ENCODE measurements at places on chromosomes 13 and 19. TPM values are rescaled to one million over a fixed set of nuclear protein-coding genes. Genes with fewer than 3 reads are reported as not detected.

CYP2A7 gene
- not detected for total RNA-seq

GRCh38 chr13:33763021-33763420 lies 54.9 kb upstream of the RFC3 start:
- DNase-seq = no peak
- no peaks in the 10 kb centered on the region for H3K27me3 ChIP-seq
- H3K4me1 ChIP-seq = peaks cover 7% of the 10 kb centered on the region
- no peak overlapping the region for H3K27ac ChIP-seq

GRCh38 chr19:13206587-13206986 lies 56.4 kb downstream of the IER2 start:
- DNase-seq = no peak
- H3K36me3 ChIP-seq = no peaks in the 10 kb centered on the region
- H3K27me3 ChIP-seq = no peaks in the 10 kb centered on the region
- H3K4me3 ChIP-seq = no peak overlapping the region
- no peak overlapping the region for H3K27ac ChIP-seq

DNA sequence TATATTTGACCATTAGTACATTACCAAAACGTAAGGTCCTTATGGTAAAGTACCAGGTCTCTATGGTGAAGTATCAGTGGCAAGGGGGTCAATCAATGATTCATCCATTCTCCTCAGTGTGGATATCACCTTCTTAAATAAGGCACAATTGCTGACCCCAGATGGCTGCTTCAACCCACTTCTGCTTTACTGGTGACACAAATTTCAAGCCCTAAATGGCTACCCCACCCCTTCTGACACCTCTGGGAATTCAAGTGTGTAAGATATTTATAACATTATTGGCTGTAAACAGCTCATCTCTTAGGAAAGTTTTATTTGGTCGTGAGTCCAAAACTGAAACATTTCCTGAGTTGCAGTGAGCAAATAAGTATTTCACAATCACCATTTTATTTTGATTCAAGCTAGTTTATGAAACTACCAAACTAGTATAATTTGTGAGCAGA lies 7.9 kb upstream of the WBP4 start:
- peaks cover 67% of the 10 kb centered on the region for H3K4me1 ChIP-seq
- H3K27me3 ChIP-seq = no peaks in the 10 kb centered on the region
- H3K27ac ChIP-seq = peak overlapping the region; percentile 63
- H3K36me3 ChIP-seq = peaks cover 13% of the 10 kb centered on the region

- H3K27me3 ChIP-seq = no peaks in the 10 kb centered on the region
- no peak overlapping the region for H3K27ac ChIP-seq
- no peak overlapping the region for H3K4me3 ChIP-seq
- no peaks in the 10 kb centered on the region for H3K4me1 ChIP-seq
- no peaks in the 10 kb centered on the region for H3K36me3 ChIP-seq
- no peak for DNase-seq
Observed at GRCh38 chr19:56974556-56975207, 134.2 kb upstream of the PEG3 start.

DNA sequence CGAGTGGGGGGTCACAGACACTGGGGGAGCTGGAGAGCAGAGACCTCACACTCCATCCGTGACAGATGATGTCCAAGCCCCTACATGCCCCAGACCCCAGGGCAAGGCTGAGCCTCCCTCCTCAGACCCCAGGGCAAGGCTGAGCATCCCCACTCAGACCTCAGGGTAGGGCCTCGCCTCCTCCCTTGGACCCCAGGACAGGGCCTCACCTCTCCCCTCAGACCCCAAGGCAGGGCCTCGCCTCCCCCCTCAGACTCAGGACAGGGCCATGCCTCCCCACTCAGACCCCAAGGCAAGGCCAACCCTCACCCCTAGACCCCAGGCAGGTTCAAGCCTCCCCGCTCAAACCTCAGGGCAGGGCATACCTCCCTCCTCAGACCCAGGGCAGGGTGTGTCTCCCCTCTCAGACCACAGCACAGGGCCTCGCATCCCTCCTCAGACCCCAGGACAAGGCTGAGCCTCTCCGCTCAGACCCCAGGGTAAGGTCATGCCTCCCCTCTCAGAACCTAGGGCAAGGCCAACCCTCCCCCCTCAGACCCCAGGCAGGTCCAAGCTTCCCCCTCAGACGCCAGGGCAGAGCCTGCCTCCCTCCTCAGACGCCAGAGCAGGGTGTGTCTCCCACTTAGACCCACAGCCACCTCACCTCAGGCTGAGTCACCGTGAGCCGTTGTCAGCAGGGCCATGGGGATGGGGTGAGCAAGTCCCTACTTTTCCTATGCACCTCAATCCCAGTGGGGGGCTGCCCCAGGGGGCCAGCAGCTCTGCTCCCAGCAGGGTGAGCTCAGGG lies 1.7 kb upstream of the S1PR4 start:
- H3K27ac ChIP-seq = no peak overlapping the region
- H3K4me3 ChIP-seq = no peak overlapping the region
- peak; percentile 82 for DNase-seq
- H3K27me3 ChIP-seq = no peaks in the 10 kb centered on the region

DNA sequence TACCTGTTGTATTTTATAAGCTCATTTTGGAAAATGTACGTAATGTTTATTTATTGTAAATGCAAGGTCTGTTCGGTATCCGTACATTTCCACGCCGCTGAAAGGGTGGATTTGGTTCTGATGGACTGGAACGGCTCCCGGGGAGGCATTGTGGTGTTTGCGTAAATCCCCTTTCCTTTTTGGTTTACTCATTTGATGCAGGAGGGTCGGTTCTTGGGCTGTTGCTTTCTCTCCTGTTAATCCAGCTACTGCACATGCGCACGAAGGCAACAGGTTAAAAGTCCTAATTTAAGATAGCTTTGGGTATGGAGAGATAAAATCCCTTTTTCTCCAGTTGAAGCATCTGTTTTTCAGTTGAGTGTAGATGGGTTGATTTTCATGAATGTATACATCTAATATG lies 224.4 kb downstream of the TM9SF2 start:
- peaks cover 9% of the 10 kb centered on the region for H3K4me1 ChIP-seq
- H3K36me3 ChIP-seq = peaks cover 2% of the 10 kb centered on the region
- H3K27me3 ChIP-seq = no peaks in the 10 kb centered on the region
- H3K4me3 ChIP-seq = no peak overlapping the region

RNF17 gene
- total RNA-seq = not detected

GRCh38 chr19:44883922-44884321 lies 7.1 kb upstream of the TOMM40 start:
- H3K27ac ChIP-seq = peak overlapping the region; percentile 91
- no peaks in the 10 kb centered on the region for H3K27me3 ChIP-seq
- peaks cover 24% of the 10 kb centered on the region for H3K36me3 ChIP-seq
- H3K4me3 ChIP-seq = no peak overlapping the region

ADGRE2 gene
- 1.6 TPM for total RNA-seq

DNA sequence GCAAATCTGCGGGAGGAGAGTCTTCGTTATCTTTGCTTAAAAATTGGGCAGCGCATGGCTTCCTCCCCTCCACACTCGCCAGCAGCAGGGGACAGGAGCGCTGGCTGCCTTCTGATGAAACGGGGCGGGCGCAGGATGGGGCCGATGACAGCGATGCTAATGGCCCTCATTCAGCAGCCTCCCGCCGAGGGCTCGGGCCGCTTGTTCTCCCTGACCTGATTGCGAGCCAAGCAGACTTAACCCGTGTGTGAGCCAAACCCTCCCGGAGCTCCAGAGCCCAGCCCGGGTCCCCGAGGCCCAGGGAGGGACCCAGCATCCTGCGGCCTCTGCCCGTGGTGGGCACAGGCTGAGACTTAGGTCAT lies 90.3 kb downstream of the KDM4B start:
- no peak overlapping the region for H3K27ac ChIP-seq
- no peaks in the 10 kb centered on the region for H3K4me1 ChIP-seq
- no peak for DNase-seq
- H3K27me3 ChIP-seq = no peaks in the 10 kb centered on the region
- H3K4me3 ChIP-seq = no peak overlapping the region

GPC6 gene
- 111 TPM for total RNA-seq

DNA sequence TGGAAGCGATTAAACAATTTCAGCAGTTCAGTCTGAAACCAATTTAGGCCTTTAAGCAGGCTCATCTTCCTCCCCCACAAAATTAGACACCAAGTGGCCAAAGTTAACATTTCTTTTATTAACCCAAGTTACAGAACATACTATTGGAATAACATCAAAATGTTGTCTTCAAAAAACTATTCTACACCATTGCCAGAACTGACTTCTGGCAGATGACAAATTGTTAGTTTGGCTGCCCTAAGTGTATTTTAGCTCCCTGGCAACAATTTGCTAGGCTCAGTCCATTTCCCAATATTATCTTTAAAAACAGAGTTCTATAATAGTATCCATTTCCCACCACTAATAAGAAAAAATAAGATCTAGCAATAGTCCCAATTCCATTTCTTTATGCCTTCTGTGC lies 107.8 kb downstream of the SGCG start:
- H3K27me3 ChIP-seq = no peaks in the 10 kb centered on the region
- no peak for DNase-seq
- H3K36me3 ChIP-seq = peaks cover 11% of the 10 kb centered on the region
- H3K4me3 ChIP-seq = no peak overlapping the region
- H3K27ac ChIP-seq = peak overlapping the region; percentile 79

LPAR2 gene
- 9.5 TPM for total RNA-seq

GRCh38 chr19:47531640-47532387 lies 17.0 kb upstream of the NAPA start:
- no peaks in the 10 kb centered on the region for H3K4me1 ChIP-seq
- H3K27ac ChIP-seq = no peak overlapping the region
- no peak for DNase-seq

Data from chondrocyte (in vitro differentiated cells).